ENCODE measurements at places on chromosomes 5 and 9. TPM values are rescaled to one million over a fixed set of nuclear protein-coding genes. Genes with fewer than 3 reads are reported as not detected.
A peak's percentile ranks its signal among the peaks of the same experiment; 100 is the strongest.

DNA sequence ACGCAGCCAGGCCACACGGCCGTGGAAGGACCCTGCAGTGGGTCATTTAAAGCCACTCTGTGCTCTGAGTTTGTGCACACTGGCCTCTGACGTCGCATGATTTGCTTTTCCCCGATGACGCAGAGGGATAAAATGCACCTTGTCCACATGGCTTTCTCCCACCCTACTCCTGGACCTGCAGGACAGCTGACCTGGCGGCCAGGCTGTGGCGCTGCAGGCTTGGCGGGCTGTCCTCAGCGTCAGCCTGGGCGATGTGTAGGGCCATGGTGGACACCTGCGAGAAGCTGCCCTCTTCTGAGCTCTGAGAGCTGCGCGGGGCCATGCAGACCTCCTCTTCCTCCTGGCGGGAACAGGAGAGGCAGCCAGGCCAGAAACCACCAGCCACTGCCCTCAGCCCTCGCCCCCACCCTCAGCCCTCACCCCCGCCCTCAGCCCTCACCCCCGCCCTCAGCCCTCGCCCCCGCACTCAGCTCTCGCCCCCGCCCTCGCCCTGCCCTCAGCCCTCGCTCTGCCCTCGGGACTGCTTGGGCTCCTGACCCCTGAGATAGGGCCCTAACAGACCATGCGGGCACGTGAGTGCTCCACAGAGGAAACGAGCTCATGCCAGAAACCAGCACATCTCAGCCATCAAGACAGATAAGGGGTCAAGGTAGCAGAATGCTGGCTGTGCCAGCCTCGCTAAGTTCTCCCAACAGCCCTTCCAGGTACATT lies 20.0 kb upstream of the SCGB3A1 start:
- no peak for DNase-seq

- DNase-seq = no peak
Measured at GRCh38 chr5:31362529-31362900, 169.0 kb downstream of the CDH6 start.

- DNase-seq = no peak
Measured at GRCh38 chr5:118990582-118990981, 2.2 kb upstream of the DTWD2 start.

GRCh38 chr5:66661149-66661548 lies 65.0 kb downstream of the MAST4 start:
- peak; percentile 83 for DNase-seq

DNA sequence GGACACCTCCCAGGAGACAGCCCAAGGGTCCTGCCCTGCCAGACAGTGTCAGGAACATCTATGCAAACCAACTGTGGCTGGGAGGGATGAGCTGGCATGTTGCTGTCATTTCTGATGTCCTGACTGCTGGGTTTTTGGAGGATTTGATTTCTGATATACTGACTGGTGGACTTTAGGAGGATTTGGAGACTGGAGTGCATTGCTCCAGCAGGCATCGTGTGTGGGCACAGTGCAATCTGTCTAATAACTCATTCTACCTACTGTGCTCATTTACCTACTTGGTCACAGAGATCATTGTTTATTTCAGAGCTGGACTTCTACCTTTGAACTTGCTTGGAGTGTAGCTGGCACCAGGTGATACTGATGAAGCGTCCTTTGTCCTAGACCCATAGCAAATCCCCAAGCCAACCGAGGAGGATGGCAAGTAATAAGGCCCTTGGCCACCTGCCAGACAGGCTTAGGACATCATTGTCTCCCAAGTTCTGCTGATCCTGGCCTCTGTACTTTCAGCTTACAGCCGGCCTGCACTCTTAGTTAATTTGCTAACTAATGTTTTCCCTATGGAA lies 124.3 kb upstream of the ICE1 start:
- DNase-seq = no peak

DNA sequence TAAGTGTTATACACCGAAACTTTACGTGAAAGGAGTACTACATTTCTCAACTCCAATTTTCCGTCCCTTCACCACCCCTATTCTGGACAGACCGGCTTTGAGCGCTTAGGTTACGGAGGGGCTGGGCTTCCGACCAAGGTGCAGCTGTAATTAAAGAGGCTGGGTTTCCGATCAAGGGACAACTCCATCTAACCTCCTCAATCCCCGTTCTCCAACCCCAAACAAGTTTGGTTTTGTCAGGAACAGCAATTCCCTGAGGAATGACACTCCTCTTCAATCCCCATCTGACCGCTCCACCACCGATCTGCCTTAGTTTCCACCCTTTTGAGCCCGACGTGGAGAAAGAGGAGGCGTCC lies 577 bp downstream of the TUT7 start:
- no peak for DNase-seq

GRCh38 chr5:180283026-180283615 lies 8.8 kb downstream of the MAPK9 start:
- DNase-seq = no peak

DNA sequence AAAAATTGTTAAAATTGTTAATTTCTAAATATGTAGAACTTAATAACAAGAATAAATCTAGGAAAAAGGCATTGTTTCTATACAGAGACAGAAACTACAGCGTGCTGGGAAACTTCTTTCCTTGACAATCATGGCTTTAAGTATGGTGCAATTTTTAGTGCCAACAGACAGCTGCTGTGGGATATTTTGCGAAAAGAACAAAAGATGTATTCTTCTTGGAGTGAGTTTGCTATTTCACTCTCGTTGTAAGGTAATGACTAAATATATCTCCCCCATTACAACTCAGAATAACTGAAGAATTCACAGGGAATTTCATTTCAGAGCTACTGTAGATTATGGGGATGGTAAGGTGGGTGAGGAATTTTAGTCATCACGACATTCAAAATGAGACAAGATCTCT lies 2055.0 kb upstream of the ACO1 start:
- no peak for DNase-seq

GRCh38 chr9:92245005-92245797 lies 48.3 kb downstream of the IARS1 start:
- no peak for DNase-seq

GRCh38 chr5:50675385-50675784 lies 8.9 kb downstream of the PARP8 start:
- no peak for DNase-seq

DNA sequence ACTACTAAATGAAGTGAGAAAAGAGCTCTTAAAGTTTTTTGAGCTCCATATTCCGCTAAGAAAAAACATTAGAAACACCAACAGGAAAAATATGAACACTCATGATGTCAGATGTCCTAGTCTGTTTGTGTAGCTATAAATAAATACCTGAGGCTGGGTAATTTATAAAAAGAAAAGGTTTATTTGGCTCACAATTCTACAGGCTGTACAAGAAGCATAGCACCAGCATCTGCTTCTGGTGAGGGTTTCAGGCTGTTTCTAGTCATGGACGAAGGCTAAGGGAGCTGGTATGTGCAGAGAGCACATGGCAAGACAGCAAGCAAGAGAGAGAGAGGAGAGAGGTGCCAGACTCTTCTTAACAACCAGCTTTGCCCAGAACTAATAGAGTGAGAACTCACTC lies 186.2 kb downstream of the PLK2 start:
- DNase-seq = no peak

DNA sequence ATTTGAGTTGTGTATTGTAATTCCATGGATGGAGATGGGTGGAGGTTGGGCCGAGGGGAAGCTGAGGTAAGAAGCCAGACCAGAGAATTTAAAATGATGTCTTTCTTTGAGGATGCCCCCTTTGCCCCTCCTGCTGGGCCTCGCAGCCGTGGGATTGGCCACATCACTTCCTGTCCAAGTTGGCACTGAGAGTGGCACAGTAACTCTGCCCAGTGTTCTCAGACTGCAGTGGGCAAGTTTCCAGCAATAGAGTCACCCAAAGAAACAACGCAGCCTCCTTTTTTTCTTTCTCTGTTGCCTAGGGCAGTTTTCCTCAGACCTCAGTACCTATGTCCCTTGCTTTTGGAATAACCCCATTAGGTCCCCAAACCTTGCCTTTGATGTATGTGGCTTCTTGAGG lies 306.6 kb upstream of the DMRT1 start:
- no peak for DNase-seq

DNA sequence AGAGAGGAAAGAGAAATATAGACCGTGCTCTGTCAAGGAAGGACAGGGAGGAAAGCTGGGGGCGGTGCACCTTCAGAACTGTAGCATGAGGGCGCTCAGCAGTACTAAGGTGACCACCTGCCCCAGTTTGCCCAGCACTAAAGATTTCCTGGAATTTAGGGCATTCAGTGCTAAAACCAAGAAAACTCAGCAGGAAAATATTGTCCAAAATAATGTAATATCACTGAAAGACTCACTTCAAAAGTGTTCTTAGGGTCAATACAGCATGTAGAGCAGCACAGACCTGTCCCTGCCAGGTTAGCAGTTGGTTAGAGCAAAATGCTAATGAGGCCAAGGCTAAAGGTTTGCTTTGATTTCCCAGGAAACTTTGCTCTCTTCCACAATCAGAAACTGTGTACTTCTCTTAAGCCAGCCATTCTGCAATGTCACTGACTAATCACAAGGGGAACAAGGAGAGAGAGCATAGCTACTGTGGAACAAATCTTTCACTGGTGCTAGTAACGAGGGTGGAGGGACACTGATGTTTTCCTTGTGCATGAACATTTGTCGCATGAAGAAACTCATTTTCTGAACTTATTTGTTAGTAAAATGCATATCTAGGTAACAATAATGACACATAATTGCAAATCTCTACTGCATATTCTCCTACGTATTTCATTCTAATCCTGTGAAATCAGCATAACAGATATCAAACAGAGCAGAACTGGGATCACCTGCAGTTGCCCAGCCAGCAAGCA lies 53.0 kb upstream of the GRAMD2B start:
- DNase-seq = no peak

GRCh38 chr5:146016764-146017484 lies 80.5 kb downstream of the SH3RF2 start:
- no peak for DNase-seq

DNA sequence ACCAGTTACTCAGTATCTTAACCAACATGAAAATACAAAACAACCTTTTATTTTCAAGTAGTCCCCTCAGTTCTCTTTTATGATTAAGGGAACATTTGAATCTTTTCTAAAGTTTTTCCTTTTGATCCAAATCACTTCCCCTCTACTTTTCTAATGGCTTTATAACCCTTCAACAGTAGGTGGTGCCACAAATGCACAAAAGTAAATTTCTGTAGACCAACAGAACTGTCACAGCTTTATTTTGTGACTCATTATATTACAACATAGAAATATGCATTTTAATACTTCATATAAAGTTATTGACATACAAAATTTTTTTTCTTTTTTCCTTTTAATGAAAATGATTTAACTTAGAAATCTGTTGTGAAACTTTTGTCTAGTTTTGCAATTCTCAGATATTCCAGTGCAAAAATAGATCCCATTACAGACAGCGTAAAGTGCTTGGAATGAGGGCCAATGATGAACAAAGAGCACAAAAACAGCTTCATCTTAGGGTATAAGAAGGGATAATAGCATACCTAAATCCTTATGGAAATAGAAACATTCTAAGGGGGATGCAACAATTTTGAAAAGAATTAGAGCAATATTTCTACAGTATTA lies 17.0 kb downstream of the NIPSNAP3B start:
- DNase-seq = no peak

GRCh38 chr5:155729684-155730059 lies 597.3 kb upstream of the SGCD start:
- DNase-seq = no peak

GRCh38 chr5:17436350-17436749 lies 61.7 kb upstream of the TAF11L2 start:
- no peak for DNase-seq

DNA sequence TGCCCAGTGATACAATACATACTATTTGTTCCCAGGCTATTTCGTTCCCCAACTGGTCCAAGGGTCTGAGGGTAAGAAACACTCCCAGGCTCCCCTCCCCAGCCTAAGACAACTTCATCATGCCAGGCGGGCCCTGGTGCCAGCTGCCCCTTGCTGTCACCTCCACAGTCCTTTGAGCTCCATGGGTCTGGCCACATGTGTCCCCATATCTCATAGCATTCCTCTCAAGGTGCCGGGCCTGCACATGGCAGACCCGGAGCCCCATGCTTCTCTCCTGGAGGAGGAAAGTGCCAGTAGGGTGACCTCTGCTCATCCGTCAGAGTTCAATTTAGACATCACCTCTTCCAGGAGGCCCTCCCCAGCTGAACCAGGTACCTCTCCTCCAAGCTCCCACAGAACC lies 120.5 kb downstream of the C5orf15 start:
- DNase-seq = no peak

DNA sequence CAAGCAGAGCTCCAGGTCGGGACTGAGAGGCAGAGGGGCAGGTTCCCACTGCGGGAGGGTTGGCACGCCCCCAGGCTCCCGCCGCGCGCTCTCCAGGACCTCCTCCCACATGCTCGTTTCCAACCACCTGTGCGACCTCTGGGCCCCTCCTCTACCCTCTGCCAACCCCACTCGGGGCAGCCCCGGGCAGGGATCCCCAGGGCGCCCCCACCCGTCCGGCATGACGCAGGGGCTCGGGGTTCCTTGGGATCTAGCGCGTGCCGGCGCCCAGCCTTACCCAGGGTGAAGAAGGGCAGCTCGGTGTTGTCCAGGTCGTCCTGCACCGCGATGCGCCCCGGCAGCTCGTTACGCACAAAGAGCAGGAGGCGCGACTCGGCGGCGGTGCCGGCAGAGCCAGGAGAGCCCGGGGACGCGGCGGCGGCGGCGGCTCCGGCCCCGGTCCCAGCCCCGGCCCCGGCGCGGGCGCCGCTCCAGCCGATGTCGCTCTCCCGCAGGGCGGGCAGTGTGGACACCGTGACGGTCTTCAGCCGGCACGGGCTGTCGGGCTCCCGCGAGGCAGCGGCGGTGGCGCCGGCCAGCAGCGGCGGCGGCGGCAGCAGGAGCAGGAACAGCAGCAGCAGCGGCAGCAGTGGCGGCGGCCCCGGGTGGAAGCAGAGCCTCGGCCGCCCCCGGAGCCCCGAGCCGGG lies 494 bp downstream of the ASTN2 start:
- DNase-seq = peak; percentile 77

DNA sequence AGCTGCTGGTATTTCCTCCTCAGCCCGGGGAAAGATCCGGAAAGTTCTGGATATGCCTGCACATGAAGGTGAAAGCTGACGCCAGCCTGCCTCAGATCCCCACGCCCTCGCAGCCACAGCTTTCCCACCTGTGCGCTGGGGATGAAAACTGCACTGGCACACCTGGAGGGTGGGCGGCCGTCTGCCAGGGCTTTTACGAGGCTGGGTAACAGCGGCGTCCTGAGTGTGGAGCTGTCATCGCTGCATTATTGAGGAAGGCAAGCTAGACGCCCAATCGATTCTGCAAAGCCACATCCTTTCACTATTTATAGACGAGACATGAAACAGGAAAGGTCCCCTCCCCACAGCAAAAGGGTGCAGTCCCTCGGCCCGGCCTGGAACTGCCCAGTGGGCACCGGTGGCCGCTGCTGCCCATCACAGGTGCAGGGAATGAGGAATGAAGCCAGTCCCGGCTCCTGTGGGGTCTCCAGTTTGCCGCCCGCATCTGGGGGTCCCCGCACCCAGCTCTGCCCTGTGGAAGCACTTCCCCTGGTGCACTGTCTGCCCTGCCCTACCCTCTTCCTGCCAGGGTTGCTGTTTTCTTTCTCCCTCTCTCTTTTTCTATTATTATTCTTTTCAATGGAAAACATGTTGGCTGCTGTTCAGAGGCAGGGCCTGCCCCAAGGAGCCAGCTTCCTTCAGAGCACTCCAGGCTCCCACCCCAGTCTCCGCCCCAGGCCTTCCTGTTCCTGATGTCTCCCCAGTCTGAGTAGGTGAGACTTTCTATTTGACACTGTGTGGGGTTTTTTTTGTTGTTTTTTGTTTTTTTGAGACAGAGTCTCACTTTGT lies 7.0 kb downstream of the NOTCH1 start:
- no peak for DNase-seq

GRCh38 chr9:18365651-18366050 lies 108.3 kb upstream of the ADAMTSL1 start:
- no peak for DNase-seq

SLC6A3 gene
- total RNA-seq = 0.10 TPM

GDA gene
- not detected for total RNA-seq

SPATA9 gene
- 0.29 TPM for total RNA-seq

CCDC152 gene
- 0.90 TPM for total RNA-seq
